ENCODE measurements at places on chromosomes 5 and 9. TPM values are rescaled to one million over a fixed set of nuclear protein-coding genes. Genes with fewer than 3 reads are reported as not detected.

DNA sequence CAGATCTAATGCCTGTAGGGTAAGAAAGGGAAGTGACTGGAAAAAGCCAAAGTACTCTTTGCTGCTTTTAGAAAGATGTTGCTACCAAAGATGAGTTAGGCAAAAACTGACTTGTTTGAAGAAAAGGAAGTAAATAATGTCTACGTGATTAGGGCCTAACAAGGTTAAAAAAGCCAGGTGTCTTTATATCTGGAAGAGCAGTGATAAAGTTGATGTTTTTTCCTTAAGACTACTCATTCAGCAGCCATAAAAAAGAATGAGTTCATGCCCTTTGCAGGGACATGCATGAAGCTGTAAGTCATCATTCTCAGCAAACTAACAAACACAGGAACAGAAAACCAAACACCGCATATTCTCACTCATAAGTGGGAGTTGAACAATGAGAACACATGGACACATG is 13.5 kb upstream of the AMACR start:
- no peak for DNase-seq

GRCh38 chr9:80586786-80587330 is 1015.1 kb downstream of the TLE4 start:
- DNase-seq: no peak

DNA sequence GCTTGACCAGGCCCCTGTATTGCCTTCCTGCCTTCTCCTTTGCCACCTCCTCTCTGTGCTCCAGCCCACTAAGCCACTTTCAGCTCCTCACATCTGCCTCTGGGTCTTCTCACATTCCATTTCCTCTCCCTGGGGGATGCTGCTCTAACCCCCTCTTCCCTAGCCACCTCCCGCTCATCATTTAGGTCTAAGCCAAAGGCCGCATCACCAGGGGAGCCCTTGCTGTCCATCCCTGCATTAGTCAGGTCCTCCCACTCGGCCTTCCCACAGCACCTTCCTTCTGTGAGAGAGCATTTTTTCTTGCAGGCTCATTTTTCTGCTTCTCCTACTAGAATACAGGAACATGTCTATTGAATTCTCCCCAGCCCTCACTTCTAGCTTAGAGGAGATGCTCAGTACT is 72.6 kb upstream of the GALNT10 start:
- DNase-seq: no peak

DNA sequence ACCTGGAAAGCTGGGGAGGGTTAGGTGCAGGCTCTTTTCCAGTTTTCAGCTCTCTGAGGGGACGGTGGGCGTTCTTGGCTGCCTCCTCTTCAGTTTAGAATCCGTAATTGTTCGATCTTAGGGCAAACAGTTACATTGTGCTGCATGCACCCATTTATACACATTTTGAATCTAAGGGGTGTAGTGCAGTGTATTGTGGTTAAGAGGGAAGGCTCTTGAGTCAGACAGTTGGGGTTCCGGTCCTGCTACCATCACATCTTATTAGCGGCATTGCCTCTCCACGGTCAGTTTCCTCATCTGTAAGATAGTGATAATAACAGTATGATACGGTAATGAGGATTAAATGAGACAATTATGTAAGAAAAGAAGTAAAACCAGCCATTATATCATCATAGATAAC is 625 bp downstream of the EXOSC2 start:
- DNase-seq: no peak

The FANCG gene
- total RNA-seq: 24.8 TPM

- no peak for DNase-seq
These were observed 41.8 kb downstream of the DPYSL3 start for GRCh38 chr5:147467973-147468508.

The TMEM232 gene
- 4.6 TPM for total RNA-seq

Data from umbilical cord (tissue), 2 donors.